ENCODE measurements at places on chromosomes 2 and 18.

GRCh38 chr2:127421116-127421800 is 3.0 kb downstream of the PROC start:
- no peak for DNase-seq

GRCh38 chr2:105803773-105804172 is 59.1 kb downstream of the NCK2 start:
- no peak for DNase-seq

DNA sequence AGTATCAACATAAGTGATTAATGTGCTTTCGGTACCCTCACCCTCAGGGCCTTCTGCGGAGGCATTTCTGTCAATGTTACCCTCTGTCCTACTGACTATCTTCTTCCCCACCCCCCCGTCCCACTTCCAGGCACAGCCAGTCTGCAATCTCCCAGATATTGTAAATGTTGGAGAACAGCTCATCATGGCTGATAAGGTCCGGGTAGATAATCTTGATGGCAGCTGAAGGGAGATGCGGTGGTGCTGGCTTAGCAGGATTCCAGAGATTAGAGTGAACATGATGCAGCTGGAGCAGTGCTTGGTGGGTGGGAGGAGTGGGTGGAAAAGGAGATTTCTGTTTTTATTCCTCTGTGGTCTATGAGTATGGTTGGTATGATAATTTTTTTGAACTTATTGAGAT is 15.5 kb downstream of the GTF2A1L start:
- DNase-seq: no peak

DNA sequence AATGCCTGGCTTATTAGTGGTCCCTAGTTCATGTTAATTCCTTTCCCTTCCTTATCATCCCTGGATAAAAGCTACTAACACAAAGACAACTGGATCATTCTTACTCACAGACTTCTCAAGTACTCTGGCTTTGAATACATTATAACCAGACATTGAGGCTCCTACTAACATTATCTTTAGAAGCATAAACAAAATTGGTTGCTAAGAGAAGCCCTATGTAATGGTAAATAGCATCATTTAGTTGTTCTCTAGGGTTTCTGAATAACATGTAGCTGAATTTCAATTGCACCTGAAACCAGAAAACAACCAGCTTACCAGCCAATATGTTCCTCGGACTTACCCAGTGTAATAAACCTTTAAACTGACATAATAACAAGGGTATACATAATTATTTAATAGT is 114.1 kb upstream of the NCKAP5 start:
- DNase-seq: no peak

DNA sequence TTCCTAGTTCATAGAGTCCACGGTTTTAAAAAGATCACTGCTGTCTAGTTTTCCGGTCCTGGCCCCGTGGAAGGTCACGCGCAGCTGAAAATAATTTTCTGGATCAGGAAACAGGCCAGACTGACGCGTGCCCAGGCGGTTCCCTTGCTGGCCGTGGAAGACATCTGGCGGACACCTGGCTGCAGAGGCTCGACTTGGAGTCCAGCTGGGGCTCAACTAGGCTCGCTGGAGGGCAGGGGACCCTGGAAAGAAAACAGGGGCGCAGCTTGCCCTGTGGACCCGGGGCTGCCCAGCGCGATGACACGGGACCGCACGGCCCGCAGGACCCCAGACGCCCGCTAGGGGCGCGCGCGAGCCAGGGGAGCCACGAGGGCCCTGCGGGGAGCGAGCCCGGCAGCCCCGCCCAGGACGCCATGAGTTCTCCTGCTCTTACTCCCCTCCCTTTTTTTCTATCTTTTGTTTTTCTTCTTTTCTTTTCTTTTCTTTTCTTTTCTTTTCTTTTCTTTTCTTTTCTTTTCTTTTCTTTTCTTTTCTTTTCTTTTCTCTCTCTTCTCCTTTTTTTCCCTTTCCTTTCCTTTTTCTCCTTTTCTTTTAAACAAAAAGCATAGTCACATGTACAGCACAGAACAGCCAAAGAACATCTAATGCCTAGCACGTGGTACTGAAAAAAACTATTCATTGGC is 43.2 kb upstream of the UBE2F start:
- peak; percentile 51 for DNase-seq

- DNase-seq: no peak
These were observed 56.0 kb downstream of the TMEM247 start for GRCh38 chr2:46535360-46535759.

DNA sequence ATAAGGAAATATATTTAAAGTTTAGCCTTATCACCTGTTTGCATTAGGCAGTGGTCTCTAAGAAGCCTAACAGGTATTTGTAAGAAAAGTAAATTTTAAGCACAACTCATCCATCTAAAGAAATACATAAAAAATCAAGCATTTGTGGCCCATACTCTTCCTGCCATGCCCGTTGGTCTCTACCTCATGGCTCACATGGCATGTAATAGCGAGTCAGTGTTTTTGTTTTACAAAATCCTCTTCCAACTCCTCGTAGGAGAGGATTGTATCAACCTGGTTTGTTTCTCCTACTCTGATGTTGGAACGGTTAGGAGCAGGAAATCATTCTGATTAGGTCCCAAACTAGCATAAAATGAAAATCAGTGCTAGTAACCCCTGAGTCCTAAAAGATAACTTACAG is 91.8 kb downstream of the FMNL2 start:
- no peak for DNase-seq

DNA sequence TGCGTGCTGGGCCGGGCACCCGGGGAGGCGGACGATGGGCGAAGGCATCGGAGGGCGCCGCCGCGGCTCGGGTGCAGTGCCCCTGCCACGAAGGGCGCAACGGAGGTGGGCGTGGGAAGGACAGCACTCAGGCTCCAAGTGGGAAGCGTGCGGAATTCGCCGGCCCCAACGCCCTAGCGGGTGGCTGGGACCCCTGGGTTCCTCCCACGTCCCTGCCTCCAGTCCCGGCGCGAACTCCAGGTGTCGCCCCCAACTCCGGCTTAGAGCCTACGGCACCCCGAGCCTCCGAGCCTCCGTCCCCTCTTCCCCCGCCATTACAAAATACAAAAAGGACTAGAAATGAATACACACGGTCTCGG is 1.3 kb downstream of the CYP27C1 start:
- DNase-seq: no peak

- no peak for DNase-seq
These were observed 246.3 kb downstream of the TXNL1 start for GRCh38 chr18:56391931-56392590.

DNA sequence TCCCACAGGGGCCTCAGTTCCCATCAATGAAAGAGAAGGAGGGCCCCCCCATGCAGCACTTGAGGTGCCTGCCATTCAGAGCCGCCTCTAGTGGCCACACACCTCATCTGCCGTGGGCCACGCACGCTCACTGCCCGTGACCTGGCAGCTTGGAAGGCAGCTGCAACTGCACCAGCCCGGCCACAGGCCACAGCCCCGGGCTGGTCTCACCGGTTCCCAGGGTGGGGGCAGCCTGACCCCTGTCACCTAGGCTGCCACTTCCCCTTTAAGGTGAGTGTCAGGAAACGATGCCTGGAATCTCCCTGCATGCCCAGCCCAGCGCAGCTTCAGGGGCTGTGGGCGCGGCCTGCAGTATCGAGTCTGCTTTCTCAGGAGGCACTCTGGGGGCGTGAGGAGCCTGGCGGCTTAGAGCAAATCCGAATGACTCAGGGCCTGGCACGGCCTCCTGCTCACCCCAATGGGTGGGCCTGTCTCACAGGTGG is 2.6 kb downstream of the MAB21L4 start:
- no peak for DNase-seq

GRCh38 chr2:65727816-65728215 is 295.4 kb upstream of the SPRED2 start:
- no peak for DNase-seq

GRCh38 chr2:217838409-217838831 is 164.4 kb downstream of the TNS1 start:
- DNase-seq: no peak

GRCh38 chr18:58013241-58014211 is 30.5 kb upstream of the NEDD4L start:
- peak; percentile 55 for DNase-seq

DNA sequence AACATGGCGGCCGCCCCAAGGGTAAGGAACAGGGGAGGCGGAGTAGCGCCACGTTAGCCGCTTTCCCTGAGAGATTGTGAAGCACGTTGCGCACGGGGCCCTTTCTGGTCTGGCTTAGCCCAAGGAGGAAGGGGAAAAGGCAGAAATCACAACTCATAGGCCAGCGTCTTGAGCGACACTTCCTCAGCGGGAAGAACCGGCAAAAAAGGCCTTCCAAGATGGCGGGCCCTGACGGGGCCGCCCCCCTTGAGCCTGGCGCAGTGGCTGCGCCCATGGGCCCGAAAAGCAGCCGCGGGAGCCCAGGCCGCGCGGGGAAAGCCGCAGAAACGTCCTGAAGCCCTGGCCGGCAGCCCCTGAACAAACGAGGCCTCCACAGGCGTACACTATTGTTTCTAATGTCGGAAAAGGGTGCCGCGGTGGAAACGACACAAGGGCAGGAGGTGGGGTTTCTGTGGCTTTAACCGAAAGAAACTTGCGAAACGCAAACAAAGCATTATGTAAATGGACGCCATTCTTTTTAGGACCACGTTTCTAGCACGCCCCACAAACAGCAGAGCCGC is 919 bp upstream of the PCBP1 start:
- peak; percentile 73 for DNase-seq

- DNase-seq: no peak
These were observed 81.4 kb downstream of the COBLL1 start for GRCh38 chr2:164760179-164760578.

DNA sequence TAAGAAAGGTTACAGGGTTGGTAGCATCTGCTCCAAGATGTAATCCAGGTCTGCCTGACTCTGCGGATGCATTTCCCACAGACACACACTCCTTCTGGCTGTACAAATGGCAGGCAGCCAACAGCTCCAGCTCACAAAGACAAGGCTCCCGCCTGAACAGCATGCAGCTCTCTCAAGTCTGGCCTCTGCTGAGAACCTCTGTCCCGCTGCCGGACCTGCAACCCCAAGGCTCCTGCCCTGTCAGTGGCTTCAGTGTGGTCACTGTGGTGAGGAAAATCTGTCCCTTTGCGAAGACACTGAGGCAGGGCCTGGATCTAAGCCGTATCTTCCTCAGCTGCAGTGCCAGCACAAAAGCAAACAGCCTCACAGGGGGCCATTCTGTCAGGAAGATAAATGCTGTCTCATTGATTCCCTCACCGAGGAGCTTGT is 469.3 kb upstream of the MEX3C start:
- no peak for DNase-seq

DNA sequence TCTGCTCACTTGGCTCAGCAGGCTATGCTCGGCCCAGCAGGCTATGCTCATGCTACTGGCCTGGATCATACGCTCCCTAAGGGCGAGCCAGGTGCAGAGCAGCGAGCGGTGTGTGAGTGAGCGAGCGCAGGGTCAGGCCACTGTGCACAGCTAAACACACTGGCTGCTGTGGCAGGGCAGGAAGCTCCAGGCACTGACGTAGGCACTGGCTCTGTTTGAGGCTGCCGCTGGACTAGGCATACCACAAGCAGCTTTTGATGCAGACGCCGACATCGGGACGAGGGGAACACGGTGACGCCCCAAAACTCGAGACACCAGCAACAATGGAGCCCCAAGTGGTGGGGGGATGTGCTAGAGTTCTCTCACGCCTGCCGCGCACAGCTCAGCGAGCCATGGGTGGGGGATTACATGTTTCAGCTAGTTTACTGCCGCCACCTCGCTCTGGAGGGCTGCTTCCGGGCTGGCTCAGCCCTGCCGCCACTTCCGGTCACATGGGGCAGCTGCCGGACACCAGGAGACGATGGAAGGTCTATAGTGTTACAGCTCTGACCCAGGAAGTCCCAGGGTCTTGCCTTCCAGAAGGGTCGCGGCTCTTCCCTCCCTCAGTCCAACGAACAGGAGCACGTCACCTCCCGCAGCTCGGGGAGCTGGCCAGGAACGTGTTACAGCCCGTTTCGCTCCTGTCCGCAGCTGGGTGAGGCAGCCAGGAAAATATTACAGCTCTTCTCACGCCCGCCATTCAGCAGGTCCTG is 1176.9 kb upstream of the LRRTM1 start:
- DNase-seq: no peak

DNA sequence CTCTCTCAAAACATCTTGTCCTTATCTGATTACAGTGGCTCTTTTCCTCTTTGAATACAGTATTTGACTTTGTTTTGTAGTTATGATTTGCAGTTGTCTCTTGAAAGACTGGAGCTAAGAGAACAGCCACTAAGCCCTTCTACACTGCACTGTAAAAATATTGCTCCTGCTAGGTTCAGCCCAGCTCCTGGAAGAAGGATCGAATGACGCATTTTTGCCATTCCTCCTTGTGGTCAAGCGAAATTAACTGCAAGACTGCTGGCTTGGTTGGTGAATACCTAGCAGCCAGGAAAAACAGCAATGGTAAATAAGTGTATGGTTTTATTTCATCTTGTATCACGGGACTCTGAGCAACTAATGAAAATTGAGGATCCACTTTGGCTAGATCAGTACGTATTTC is 407.8 kb upstream of the CDH2 start:
- no peak for DNase-seq

- DNase-seq: no peak
These were observed 7.0 kb upstream of the SCTR start for GRCh38 chr2:119531292-119531691.

DNA sequence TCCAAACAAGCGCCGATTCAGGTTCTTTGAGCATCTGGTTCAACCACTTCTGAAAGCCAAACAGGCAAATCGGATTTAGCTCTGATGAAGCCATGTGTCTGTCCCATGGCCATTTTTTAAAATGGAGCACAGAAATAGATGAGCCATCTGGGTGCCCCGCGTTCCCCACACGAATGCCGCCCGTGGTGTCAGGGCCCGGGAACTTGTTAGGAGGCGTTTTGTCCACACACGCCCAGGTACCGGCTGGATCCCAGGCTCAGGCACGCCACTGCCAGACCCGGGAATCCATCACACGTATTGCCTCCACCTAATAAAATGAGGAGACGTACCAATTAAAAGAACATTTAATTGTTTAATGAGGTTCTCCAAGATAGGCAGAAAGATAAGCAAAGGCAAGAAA is 374.4 kb upstream of the SALL3 start:
- no peak for DNase-seq
